Inflammatory macrophage (primary cell): ENCODE measurements at places on chromosomes 1 and 21.

- no peak for DNase-seq
Observed at GRCh38 chr1:185965870-185966269, 231.7 kb downstream of the HMCN1 start.

DNA sequence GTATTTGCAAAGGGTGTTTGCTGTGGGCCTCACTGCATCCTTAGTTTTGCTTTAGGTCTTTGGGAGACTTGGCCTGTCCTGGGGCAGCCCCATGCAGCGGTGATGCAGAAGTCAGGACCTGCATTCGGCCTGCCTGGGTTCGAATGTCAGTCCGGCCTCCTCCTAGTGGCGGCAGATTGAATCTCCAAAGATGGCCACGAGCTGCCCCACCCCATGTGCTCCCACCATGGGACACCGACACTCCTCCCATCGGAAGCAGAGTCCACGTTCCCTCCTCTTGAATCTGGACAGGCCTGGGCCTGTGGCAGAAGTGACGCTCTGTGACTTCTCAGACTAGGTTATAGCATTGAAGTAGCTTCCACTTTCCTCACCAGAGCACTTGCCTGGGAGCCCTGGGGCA is 16.3 kb upstream of the NPPB start:
- no peak for DNase-seq

DNA sequence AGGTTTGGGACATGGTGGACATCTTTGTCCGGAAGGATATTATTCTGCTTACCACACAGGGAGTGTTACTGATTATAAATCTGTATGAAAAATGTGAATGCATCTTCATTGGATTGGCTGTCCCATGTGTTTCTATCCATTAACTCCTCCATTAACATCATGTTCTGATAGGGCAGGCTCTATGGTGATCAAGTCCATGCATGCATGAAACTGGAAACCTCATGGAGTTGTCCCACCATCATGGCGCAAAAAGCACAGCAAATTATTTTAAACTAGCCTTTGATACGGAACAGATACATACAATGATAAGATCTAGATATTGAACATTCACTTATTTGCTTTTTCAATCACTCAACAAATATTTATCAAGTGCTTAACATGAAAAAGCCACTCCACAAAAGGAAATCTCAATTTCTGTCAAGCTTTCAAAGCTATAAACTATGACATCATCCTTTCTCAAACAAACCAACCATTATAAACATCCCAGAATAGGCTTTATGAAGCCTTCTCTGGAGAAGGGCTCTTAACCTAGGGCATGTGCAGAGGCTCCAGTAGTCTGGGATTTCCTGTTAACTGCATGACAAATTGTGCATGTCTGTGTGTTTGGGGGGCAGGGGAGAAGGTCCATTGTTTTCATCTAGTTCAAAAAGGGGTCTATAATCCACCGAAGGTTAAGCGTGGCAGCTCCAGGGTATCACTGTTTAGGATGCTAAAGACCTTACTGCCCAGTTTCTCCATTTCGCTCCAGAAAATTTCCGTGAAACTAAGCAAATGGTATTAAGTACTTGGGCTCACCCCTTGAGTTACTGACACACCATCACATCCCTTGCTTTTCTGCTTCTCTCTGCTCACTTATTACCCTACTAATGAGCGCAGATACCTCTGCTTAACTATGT is 46.1 kb downstream of the ADAMTS1 start:
- DNase-seq = no peak

DNA sequence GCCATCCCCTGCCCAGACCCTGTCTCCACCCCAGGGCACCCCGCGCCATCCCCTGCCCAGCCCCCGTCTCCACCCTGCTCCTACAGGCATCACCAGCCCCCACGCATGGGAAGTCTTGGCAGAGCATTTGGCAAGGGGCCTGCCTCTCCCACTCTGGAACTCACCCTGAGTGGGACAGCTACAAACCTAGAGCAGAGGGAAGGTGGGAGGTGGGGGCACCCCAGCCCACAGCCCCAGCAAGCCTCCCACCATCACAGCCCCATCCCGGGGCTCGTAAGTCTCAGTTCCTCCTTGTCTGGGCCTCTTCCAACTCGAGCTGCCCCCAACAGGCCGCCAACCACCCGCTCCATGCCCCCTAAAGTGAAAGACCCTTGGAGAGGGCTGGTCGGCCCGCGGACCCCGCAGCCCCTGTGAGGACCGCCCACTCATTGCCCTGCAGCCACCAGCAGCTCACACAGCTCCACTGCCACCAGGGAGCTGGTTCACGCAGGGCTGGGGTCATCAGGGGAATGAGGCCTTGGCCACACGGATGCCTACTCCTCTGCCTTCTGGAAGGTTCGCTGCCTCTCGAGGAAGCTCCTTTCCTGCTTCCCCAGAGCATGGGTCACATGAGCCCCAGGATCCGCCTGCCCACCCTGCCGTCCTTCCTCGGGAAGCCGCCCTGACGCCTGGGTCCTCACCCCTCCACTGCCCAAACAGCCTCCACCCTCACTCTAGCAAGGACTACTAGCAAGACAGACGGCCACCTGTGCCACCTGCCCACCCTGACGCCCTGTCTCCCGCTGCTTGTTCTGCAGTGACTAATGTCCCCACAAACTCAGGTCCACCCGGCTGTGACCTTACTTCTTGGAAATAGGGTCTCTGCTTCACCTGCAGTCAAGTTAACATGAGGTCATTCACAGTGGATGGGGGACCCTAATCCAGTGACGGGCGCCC is 14.4 kb downstream of the MEGF6 start:
- DNase-seq = no peak

DNA sequence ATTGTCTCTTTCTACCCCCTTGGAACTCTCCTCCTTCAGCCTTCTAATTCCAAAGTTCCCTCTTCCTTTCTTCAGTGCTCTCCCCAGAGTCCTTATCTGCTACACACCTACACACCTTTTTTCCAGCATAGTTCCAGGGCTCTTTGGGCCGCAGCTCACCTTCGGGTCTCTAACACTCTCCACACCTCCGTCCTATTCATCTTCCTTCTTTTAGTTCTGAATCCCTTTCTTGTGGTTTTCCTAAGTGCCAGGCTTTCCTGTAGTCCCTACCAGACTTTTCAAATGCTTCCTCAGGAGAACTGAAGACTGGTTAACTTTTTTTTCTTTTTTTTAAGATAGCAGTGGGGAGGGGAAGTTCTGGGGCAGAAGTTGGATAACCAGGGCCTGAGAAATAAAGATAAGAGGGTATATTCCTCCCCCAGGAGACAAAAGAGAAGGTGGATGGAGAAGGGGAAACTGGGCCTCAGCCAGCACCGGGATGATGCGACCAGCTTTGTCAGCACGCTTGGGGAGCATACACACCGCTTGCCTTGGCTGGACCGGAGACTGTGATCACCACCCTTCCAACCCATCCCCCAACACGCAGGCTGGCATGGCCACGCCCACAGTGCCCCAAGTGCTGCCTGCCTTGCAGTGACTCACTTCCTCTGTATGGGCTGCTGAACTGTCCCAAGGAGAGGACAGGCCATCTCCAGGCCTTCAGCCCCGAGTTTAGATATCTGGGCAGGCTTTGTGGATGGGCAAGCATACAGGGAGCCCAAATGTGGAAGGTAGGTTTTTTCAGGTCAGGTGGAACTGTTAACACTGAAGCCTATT is 2.5 kb upstream of the CERS2 start:
- peak; percentile 94 for DNase-seq

DNA sequence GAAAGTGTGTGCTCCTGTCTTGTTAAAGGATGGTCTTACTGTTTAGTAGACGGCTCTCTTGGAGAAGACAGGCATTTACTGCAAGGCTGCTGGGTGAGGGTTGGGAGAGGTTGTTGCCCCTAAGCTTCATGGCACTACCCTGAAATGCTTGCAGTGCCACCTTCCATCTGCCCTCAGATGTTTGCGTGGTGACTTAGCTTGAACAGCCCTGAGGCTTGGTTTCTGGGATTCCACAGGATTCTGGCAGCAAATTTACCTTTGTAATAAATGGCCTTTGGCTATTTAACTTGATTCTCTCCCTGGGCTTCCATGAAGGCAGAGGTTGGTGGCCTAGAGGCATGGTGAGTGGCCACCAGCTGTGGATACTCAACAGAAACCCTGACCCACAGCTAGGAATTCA is 11.6 kb downstream of the MTARC1 start:
- no peak for DNase-seq

DNA sequence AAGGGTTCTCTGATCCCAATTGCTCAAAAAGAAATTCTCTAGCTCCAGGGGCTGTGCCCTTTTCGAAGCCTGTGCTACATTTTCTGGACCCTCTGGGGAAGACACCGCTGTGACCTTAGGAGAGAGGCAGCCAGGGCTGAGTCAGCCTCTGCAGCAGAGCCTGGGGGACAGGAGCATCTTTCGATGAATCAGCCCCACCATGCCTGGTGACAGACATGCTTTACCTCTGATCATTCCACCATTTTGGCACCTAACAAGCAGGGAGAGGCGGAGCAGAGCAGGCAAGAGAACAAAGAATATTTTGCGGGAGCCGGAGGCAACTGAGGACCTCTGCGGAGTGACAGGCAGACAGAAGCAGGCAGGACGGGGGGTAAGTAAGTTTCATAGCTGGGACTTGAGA is 84.9 kb downstream of the VWA5B1 start:
- DNase-seq = no peak

GRCh38 chr1:17513131-17513530 is 26.4 kb upstream of the ARHGEF10L start:
- no peak for DNase-seq

DNA sequence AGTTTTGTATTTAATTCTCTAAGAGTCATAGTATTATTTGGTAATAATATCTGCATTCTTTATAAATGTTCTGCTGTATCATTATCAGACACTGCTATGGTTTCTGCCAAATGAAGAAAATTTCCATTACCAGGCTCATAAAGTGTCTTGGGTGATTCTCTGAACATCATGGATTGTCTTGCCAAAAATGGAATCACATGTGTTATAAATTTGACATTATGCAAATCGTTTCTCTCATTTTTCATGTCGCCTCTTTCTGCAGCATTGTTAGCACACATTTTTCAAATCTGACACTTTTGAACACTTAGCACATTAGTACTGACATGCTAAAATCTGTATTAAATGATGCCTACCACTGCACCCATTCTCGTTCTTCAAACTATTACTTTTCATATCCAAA is 74.2 kb upstream of the NEK7 start:
- DNase-seq = no peak

DNA sequence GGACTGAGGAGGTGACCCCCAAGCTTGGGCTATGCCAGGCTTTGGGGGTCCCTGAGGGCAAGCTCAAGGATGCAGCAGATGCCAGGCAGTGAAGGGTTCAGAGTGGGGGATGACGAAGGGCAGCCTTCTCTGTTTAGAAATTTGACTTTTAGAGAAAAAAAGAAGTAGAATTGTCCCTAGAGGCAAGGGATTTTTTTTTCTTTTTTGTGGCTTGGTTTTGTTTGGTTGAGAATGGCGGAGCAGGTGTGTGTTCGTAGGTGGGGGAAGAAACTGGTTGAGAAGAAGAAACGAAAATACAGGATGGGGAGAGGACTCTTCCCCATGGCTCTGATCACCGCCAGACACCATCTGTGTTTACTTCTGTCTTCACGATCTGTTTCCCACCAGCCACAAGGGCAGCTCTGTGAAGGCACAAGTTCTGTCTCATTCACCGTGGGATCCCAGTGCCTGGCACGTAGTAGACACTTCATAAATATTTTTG is 8.2 kb downstream of the PLA2G5 start:
- no peak for DNase-seq

GRCh38 chr1:67336157-67336556 is 28.5 kb downstream of the IL12RB2 start:
- DNase-seq = no peak

DNA sequence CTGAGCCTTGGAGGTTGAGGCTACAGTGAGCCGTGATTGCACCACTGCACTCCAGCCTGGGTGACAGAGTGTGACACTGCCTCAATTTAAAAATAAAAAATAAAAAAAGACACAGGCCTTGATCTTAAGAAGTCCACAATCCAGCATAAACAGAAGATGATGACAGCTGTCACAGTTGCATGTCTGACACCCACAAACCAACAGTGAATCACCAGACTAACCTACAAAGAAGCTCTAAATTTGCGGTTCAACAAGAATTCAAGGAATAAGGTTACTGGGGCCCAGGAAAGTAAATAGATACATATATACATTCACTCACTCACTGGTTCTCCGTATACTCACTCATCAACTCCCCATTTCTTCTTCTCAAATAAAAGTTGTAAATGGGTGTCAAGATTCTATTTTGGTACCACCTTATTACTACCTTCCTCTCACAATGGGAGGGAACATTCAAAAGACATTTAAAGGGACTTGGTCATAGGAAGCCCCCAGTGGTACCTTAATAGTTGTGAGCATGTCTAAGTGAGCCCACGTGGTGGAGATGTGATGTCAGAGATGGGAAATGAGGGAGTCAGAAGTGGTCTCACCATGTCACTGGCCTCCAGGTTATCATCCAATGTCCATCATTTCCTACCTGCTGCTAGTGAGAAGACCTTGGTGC is 66.9 kb upstream of the PRDX6 start:
- no peak for DNase-seq

DNA sequence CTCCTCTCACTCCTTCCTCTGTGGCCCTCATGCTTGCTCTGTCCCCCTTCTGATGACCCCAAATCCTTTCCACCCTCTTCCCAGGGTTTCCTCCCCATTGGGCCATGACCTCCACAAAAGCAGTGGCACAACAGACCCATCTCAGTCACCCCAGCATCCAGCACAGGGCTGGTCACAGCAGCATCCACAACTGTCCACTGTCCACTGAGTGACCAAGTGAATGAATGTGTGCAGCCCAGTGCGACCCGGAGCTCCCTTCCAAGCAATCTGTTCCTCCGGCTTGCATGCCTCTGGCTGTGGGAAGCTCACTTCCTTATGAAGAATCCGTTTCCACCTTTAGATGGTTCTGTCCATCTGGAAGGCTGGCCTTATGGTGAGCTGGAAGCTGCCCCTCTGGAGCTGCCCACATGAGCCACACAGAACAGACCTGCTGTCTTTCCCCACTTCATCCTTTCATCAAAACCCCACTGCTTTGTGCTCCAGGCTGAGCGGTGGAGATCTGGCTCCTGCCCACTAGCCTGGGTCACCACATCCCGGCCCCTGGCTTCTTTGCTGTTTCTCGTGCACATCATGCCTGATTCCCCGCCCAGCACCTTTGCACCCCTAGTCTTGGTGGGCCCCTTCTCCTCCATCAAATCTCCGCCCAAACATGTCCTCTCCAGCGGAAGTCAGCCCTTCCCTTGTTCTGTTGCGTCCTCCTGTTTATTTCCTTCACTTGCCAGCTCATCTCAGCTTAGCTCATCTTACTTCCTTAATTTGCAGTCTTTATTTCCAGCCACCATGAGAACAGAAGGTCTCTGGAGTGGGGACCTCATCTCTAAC is 56.4 kb downstream of the EDN2 start:
- peak; percentile 56 for DNase-seq
